GM13976 (cell line): ENCODE measurements at places on chromosomes 3 and 15.

- DNase-seq: no peak
These were observed 33.5 kb downstream of the PCCB start for GRCh38 chr3:136283627-136284026.

DNA sequence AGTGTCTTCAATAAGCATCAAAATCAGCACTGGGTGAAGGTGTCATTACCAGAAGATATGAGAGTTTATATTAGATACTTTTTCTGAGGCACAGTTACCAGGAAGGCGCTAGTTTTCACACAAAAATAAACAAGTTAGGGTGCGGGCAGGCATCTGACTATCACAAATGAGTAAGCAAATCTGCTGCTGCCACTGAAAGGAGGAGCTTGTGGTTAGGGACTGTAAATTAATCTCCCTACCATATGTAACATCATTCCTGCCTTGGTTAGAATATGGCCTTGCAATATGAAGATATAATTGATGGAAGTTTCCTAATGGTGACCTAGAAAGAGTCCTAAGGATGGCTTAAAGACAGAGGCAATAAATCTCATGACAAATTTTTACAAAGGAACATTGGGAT is 19.5 kb upstream of the EID1 start:
- no peak for DNase-seq

GRCh38 chr3:123421353-123422174 is 27.3 kb downstream of the ADCY5 start:
- DNase-seq: no peak

- no peak for DNase-seq
These were observed 35.2 kb upstream of the GREM1 start for GRCh38 chr15:32682569-32682968.

- DNase-seq: no peak
These were observed 323.8 kb upstream of the DNAJC19 start for GRCh38 chr3:181313335-181313734.

GRCh38 chr3:149384911-149385321 is 7.5 kb upstream of the TM4SF1 start:
- no peak for DNase-seq

- DNase-seq: no peak
These were observed 29.6 kb downstream of the CX3CR1 start for GRCh38 chr3:39250116-39250747.

DNA sequence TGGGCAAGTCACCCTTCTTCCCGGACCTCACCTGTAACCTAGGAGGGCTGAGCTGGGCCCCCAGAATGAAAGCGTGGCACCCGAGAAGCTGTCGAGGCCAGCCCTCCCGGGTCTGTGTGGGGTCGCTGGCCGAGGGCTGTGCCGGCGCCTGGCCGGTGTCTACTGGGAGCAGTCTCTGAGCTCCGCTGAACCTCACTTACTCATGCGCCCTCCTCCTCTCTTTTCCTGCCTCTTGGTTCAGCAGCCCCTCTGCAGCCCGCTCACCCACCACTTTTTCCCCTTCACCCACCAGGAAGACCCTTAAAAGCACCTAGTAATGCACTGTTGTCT is 419 bp downstream of the HYKK start:
- no peak for DNase-seq

DNA sequence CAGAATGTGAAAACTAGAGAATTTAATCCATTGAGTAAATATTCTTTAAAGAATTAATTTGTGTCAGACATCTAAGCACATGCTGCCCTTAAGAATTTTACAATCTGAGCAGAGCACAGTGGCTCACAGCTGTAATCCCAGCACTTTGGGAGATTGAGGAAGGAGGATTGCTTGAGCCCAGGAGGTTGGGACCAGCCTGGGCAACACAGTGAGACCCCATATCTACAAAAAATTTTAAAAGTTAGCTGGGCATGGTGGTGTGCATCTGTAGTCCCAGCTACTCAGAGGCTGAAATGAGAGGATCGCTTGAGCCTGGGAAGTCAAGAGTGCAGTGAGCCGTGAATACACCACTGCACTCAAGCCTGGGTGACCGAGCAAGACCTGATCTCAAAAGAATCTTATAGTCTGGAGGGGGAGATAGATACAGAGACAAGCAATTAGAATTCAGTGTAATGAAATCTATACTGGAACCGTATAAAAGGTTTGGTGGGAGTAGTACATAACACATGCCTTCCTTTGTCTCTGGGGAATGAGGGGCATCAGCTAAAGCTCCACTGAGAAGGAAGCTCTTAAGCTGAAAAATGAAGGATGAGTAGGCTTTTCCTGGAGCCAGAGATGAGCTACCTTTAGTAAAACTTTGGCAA is 21.2 kb downstream of the ATP11B start:
- DNase-seq: no peak

- DNase-seq: no peak
These were observed 111.7 kb downstream of the LMLN start for GRCh38 chr3:198071602-198072287.

- no peak for DNase-seq
These were observed 48.0 kb downstream of the ZIC4 start for GRCh38 chr3:147358144-147358992.

DNA sequence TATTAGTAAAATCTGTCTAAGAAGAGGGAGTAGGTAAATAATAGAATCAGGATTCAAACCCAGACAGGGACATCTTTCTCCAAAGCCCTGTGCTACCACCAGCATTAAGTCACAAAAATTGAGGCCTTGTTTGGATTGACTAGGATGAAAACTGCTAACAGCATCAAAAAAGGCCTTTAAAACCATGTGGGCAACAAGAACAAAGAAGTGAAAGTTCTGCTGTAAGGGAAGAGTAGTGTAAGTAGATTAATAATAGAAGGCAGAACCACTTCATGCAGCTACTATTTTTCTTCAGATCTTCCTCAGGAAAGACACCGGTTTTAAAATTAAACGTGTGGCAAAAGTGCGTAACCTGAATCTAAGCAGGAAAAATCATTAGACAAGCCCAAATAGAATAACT is 15.3 kb upstream of the KBTBD12 start:
- peak; percentile 55 for DNase-seq

DNA sequence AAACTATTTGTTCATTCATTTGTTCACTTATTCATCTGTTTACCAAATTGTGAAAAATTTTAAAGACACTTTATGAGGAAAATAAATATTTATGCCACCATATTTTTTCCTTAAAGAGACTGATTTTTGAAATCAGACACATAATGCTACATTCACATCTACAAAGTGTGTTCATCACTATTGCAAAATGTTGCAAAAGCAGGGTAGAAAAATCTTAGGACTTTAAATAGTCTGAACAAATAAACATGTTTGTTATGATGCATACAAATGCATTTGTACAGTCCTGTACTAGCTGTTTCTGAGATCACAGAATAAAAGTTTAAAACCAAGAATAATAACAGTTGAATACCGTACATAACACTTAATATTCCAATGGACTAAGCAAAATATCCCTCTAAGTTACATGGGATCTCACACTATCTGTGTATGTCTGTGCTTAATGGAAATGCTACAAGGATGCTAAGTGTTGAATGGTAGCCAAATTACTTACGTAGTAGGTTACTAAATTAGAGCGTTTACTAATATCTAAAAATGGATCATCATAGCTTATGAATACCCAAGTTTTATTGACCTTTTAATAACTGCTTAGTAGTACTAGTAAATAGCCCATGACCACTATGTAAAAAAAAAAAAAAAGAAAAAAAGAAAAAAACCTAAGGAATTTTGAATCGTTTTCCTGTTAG is 25.1 kb downstream of the ATP11B start:
- DNase-seq: no peak

DNA sequence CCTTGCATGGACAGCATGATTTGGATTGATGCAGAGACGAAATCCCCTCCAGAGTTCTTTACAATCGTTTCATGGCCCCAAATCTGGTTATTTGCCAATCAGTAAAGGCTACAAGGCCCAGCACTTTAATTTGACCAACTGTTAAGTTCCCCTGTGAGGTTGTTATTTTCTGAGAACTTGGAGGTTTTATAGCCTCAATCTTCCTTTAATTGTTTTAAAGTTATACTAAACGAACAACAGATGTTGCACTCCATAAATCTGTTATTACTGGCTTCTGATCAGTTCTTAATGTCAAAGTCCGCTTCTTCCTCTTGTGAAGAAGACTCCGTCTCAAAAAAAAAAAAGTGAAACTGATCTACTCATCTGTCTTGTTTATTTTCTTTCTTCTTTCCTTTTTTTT is 30.8 kb downstream of the LARP6 start:
- DNase-seq: no peak

- no peak for DNase-seq
These were observed 56.6 kb downstream of the LRIG1 start for GRCh38 chr3:66444146-66444644.

DNA sequence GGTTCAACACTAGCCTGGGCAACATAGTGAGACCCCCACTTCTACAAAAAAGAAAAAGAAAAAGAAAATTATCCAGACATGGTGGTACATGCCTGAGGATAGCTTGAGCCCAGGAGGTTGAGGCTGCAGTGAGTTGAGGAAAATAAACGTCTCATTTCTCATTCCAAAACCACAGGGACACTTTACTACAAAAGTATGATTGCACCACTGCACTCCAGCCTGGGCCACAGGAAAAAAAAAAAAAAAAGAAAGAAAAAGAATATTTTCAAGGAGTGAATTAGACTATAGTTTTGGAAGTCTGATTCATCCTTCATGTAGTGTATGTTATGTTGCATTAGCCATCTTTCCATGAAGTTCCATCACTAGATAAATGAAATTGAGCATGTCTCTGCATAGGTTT is 149.5 kb upstream of the THBS1 start:
- no peak for DNase-seq

DNA sequence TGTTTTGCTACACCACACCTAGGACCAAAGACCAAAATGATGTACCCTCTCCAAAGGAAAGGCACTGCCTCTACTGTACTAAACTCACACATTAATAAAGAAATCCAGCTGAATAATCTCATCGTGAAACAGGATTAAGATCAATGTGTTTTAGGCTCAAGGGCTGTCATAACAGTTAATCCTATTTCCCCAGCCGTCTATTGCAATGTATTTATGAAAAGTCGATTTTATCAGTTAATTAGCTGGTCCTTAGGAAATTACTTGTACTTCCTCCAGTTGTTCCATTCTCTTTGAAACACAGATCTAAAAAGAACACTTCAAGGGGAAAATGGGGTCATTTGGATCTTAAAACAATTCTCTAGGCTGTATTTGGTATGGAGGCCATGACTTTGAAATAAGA is 8.5 kb downstream of the ETV5 start:
- no peak for DNase-seq

DNA sequence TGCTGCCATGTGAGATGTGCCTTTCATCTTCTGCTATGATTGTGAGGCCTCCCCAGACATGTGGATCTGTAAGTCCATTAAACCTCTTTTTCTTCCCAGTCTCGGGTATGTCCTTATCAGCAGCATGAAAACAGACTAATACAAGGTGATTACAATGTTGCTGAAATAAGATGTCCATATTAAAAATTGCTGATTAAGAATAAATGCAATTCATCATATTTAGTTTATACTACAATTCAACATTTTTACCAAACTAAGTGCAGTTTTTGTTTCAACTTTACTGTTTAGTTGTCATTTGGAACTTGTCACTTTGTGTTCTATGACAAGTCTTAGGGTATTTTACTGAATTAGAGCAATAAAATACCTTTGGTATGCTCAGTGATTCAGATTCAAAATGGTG is 127.6 kb upstream of the TMCO5A start:
- DNase-seq: no peak

- DNase-seq: no peak
These were observed 68.5 kb downstream of the GPR176 start for GRCh38 chr15:39851500-39852092.

DNA sequence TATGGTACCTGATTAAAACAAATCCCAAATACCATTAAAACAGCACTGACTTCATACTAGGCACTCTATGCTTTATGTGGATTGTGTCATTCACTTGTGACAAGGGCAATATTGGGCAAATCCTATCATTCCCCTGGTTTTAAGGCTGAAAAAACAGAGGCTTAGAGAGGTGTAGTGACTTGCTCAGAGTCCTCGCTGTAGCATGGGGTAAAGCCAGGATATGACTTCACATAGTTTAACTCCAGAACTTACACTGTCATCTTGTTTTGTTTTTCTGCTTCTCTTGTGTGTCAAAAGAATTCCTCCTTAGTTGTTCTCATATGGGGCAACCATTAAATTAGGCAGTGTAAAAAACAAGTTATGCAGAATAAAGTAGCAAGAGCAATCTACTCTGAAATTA is 40.3 kb upstream of the ICE2 start:
- no peak for DNase-seq

GRCh38 chr3:127911421-127911931 is 3.6 kb upstream of the KBTBD12 start:
- DNase-seq: no peak

GRCh38 chr15:35741395-35741794 is 195.4 kb upstream of the DPH6 start:
- no peak for DNase-seq

- DNase-seq: peak; percentile 49
These were observed 221.7 kb upstream of the TLE3 start for GRCh38 chr15:70319466-70319865.

GRCh38 chr3:114114719-114115118 is 58.2 kb downstream of the QTRT2 start:
- no peak for DNase-seq

- DNase-seq: no peak
These were observed 14.6 kb upstream of the TRPC1 start for GRCh38 chr3:142709207-142709606.

DNA sequence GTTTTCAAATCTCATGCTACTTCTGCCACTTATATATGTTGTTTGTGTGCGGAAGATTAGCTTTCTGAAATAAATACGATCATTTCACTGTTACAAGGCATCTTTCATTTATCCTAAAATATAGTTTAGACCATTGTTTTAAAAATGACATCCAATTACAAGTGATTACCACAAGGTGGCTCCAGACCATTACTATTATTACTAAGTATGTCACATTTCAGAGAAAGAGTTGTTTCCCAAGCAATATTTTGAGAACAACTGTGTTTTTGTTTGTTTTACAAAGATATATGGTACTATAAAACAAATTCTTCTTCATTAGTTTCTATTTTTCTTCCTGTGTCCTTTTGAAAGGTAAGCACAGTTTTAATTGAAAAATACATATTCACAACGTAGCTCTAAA is 136.0 kb upstream of the RAP2B start:
- DNase-seq: peak; percentile 24

GRCh38 chr3:169907476-169907875 is 3.9 kb upstream of the SAMD7 start:
- no peak for DNase-seq

DNA sequence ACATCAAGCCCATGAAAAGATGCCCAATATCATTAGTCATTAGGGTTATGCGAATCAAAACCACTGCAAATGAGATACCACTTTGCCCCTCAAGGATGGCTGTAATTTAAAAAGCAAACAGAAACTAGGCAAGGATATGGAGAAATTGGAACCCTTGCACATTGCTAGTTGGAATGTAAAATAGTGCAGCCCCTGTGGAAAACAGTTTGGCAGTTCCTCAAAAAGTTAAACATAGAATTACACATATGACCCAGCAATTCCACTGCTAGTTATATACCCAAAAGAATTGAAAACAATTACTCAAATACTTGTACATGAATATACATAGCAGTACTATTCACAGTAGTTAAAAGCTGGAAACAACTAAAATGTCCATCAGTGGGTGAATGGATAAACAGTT is 186.8 kb upstream of the CGNL1 start:
- DNase-seq: no peak

- DNase-seq: no peak
These were observed 70.1 kb downstream of the TRAK1 start for GRCh38 chr3:42161050-42161935.

GRCh38 chr3:144272680-144273079 is 301.1 kb downstream of the DIPK2A start:
- no peak for DNase-seq

GRCh38 chr3:141707741-141708203 is 30.3 kb upstream of the RNF7 start:
- DNase-seq: no peak

GRCh38 chr3:71388535-71389120 is 194.9 kb downstream of the FOXP1 start:
- DNase-seq: no peak
